ENCODE measurements at places on chromosomes 13 and 19. TPM values are rescaled to one million over a fixed set of nuclear protein-coding genes. Genes with fewer than 3 reads are reported as not detected.

DNA sequence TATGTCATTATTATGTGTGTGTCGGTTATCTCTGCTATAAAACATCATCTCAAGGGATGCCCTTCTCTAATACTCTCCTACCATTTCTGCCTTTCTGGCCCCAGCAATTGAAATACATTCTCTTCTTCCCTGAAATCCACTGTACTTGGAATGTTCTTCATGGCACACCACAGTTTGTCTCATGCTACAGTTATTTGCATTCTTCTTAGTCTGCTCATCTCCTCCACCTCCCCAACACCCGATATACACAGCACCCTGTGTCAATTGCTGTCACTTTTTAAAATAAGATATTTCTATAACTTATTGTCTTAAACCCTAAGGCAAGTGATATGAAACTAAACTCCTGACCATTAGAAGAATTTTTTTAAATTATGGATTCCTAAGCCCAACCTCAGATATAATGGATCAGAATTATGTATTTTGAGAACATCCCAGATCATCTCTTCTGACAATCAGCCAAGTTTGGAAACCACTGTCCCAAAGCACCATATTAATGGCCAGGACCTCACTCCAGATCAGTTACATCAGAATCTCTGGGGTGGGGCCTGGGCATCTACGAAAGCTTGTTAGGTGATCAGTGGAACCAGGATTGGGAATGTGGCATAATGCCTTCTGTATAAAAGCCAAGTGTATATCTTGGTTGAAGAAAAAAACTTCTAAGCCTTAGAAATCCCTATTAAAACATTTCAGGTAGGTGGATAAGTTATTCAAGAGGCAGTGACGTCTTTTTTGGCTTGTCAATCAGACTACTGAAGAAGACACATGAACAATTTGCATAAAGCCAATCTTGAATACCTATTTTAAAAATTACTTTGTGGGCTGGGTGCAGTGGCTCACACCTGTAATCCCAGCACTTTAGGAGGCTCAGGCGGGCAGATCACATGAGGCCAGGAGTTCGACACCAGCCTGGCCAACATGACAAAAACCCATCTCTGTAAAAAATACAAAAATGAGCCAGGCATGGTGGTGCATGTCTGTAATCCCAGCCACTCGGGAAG, 30.0 kb upstream of the KBTBD7 start:
- no peaks in the 10 kb centered on the region for H3K4me1 ChIP-seq
- H3K27ac ChIP-seq = no peak overlapping the region
- no peak for DNase-seq
- H3K27me3 ChIP-seq = no peaks in the 10 kb centered on the region

DNA sequence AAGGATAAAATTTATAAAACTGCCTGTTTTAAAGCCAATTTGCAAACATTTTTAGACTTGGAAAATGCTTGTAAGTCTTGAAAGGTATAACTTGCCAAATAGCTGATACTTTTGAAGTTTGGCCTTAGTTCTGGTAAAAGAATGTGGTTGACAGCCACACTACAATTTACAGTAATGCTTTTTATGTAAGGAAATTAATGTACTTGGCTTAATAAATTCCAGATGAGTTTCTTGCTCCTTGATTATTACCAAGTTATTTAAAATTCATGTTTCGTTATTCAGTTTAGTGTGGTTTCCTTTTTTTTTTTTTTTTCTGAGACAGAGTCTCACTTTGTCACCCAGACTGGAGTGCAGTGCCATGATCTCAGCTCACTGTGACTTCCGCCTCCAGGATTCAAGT, 14.9 kb downstream of the LMO7 start:
- DNase-seq = no peak
- no peak overlapping the region for H3K4me3 ChIP-seq
- no peak overlapping the region for H3K27ac ChIP-seq
- no peaks in the 10 kb centered on the region for H3K27me3 ChIP-seq
- H3K4me1 ChIP-seq = no peaks in the 10 kb centered on the region

GRCh38 chr19:31054430-31054829, 294.8 kb downstream of the TSHZ3 start:
- DNase-seq = no peak
- H3K27ac ChIP-seq = no peak overlapping the region
- H3K27me3 ChIP-seq = no peaks in the 10 kb centered on the region

- no peaks in the 10 kb centered on the region for H3K27me3 ChIP-seq
- DNase-seq = no peak
- no peak overlapping the region for H3K27ac ChIP-seq
- H3K4me1 ChIP-seq = no peaks in the 10 kb centered on the region
These were observed 215.2 kb downstream of the NBEA start for GRCh38 chr13:35157143-35157755.

DNA sequence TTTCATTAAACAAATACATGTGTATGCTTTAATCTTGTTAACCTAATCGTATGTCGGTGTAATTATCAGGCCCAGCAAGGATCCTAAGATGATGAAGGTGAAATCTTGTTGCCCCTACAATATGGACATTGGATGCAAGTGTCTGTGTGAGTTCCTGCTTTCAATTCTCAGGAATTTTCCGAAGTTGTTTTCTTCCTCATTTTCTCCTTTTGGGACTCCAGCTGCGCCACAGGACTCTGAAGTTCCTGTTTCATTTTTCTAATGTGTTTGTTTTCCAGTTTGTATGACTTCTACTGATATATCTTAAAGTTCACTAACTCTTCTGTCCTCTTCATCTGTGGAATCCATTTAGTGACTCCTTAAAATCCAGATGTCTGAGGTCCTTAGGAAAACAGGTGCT, 11.9 kb upstream of the OR7D2 start:
- H3K36me3 ChIP-seq = peaks cover 10% of the 10 kb centered on the region
- no peak overlapping the region for H3K27ac ChIP-seq
- no peaks in the 10 kb centered on the region for H3K27me3 ChIP-seq
- no peak for DNase-seq
- H3K4me3 ChIP-seq = no peak overlapping the region

DNA sequence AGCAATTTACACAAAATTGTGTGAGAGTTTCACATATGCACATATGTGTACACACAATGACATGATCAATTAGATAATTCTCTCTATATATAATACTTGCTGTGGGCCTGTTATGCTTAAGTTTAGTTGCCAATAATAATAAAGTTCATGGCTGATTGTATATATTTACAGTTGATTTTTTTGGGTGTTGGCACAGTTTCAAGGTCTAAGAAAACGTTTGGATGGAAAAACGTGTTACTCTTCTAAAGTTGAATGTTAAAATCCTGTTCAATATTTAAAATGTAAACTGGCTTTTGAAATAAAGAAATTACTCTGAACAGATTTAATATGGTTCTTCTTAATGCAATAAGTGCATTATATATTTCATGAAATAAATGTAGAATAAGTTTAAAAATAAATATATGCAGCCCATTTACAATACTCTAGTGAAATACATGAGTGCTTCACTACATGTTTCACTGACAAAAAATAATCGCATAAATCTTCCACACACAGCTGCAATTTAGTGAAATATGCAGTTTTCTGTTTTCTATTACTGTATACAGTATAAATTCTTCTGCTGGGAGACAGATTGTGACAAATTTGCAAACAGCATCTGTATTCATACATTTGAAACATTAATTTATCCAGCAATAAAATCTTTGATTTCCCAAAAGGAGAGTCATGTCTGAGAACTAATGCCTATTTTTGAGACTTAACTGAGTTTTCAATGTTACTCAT, 586.9 kb upstream of the KLHL1 start:
- DNase-seq = no peak
- H3K27me3 ChIP-seq = no peaks in the 10 kb centered on the region
- no peak overlapping the region for H3K27ac ChIP-seq
- no peak overlapping the region for H3K4me3 ChIP-seq

DNA sequence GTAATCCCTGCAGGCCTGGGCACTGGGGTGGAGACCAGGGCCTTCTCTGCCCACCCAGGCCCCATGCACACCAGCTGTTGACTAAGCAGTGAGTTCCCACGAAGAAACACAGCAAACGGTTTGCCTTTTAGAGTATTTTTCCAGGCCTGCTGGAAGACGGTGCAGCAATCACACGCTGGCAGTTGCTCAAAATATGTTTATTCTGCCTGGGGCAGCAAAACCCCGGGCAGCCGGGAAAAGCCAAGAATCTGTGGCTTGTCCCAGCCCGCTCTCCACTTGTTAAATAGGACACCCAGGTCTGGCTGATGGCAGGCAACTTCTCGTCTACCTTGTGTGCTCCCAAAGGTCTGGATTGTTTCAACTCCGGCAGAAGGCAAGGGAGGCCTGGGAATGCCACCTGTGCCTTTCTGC, 40.8 kb downstream of the GGACT start:
- H3K4me3 ChIP-seq = no peak overlapping the region
- H3K36me3 ChIP-seq = no peaks in the 10 kb centered on the region
- no peaks in the 10 kb centered on the region for H3K4me1 ChIP-seq
- no peaks in the 10 kb centered on the region for H3K27me3 ChIP-seq

Gene KCNK6
- 0.39 TPM for total RNA-seq

Gene FBN3
- not detected for total RNA-seq

Gene ARHGAP35
- 43.6 TPM for total RNA-seq

Gene CNN1
- total RNA-seq = 0.92 TPM

Data from gastrocnemius medialis (tissue), 4 donors.